Left cardiac atrium (tissue), 4 donors: ENCODE measurements at places on chromosomes 1 and 21.

DNA sequence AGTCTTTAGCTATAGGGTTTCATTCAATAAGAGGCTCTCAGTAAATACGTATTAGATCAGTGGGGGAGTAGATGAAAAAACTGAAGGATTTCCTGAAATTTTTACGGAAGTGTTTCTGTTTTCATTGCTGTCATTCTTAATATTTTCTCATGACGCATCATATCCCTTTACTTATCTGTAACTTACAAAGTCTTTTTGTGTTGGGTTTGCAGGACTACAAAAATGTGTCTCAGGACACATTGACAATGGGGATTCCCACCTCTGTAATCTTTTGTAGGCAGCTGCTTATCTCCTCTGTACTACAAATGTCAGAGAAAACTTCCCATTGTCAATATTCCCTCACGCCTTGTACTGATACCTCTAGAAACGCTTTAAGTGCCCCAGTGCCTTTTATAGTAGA is 35.5 kb downstream of the CRP start:
- DNase-seq: no peak

DNA sequence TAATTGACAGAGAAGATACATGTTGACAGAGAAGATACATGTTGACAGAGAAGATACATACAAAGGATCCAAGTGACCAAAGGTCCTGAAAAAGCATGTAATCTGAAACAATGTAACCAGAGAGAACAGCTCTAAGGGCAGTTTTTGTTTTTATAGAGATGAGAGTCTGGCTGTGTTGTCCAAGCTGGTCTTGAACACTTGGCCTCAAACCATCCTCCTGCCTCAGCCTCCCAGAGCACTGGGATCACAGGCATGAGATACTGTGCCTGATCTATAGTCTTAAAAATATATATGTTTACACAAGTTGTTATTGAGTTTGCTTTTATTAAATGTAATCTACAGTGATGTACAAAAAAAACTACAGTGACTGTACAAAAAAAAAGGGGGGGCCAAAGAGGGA is 12.5 kb downstream of the MEAF6 start:
- DNase-seq: no peak

GRCh38 chr1:87122243-87122642 is 206.4 kb upstream of the LMO4 start:
- DNase-seq: no peak

GRCh38 chr1:917076-917459 is 6.7 kb upstream of the SAMD11 start:
- DNase-seq: no peak

DNA sequence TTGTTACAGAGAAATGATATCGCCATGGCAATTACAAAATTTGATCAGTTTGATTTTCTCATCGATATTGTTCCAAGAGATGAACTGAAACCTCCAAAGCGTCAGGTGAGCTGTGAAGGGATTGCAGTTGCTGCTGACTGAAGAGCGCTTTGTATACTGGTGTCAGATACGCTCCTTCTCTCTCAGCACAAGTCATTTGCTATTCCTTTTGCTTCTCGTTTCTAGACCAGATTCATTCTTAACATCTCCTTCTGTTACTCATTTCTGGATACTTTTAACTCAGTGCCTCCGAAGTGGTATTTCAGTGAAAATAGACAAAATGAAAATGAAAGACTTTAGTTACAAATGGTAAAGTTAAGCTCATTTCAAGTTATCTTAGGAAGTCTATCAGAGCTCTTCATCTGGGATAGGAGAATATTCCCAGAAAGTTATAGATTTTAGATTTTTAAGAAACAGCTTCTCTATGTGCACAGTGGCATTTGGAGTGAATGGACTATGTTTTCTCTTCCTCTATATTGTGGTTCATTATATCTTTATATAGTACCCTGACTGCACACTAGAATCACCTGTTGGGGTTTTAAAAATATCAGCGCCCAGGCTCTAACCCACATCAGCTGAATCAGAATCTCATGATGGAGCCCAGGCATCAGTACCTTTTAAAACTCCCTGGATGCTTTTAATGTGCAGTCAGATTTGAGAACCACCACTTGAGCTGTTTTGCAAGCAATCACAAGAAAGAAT is 30.3 kb upstream of the KCNQ4 start:
- no peak for DNase-seq

DNA sequence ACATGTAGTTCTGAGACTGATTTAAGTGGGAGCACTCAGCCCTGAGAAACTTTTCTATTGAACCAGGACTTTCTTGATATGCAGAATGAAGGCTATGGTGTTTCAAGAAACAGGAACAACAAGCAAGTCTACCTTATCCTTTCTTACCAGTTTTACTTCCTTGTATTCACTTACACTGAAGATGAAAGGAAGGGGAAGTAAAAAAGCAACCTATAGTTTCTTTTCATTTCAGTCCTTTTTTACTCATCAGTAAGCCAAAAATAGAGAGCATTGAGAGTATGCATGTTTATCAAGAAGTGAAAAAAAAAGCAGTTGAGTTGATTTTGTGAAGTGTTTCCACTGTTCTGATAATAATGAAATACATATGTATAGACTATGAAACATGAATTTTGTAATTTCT is 1010.3 kb downstream of the AMY1C start:
- DNase-seq: no peak

GRCh38 chr1:198778049-198778448 is 139.2 kb downstream of the PTPRC start:
- peak; percentile 25 for DNase-seq

GRCh38 chr1:225454733-225455132 is 26.9 kb upstream of the LBR start:
- DNase-seq: no peak
